ENCODE measurements at places on chromosomes 7 and 10.

DNA sequence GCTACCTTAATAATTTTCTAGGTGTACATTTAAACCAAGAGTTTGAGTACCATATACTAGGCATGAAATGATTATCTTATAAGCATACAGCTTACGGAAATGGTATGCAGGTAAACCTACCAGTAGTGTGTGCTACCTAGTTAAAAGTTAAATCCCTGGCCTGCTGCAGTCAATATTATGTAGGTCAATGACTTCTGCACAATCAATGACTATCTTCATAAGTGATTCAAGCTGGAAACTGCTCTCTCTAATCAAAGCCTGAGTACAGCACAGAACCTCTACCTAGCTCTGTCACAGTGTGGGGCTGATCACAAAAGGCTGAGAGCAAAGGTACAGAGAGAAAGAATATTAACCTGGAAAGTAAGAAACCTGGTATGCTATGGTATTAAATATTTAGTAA is 733.7 kb downstream of the PCDH15 start:
- no peaks in the 10 kb centered on the region for H3K27me3 ChIP-seq
- H3K36me3 ChIP-seq: no peaks in the 10 kb centered on the region
- H3K4me3 ChIP-seq: no peak overlapping the region
- DNase-seq: no peak

DNA sequence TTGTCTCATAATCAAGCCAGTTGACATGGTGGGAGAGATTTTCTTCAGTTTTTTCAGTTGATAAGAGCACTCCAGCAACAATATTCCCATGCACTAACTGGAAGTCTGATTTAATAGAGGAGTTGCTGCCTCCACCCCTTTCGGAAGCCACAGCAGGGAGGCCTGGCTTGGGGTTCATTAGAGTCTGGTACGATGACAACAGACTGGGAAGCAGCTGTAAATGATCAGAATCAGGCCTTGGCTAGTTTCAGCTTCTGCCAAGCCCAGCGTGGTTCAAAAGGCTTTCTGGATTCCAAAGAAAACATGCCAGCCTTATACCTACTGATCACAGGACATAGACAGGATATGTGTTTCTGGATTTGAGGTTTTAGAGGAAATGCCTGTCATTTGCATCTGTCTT is 274.0 kb downstream of the CSTF2T start:
- no peaks in the 10 kb centered on the region for H3K27me3 ChIP-seq
- no peak overlapping the region for H3K4me3 ChIP-seq
- H3K27ac ChIP-seq: peak overlapping the region; percentile 30
- no peak for DNase-seq
- no peaks in the 10 kb centered on the region for H3K36me3 ChIP-seq

DNA sequence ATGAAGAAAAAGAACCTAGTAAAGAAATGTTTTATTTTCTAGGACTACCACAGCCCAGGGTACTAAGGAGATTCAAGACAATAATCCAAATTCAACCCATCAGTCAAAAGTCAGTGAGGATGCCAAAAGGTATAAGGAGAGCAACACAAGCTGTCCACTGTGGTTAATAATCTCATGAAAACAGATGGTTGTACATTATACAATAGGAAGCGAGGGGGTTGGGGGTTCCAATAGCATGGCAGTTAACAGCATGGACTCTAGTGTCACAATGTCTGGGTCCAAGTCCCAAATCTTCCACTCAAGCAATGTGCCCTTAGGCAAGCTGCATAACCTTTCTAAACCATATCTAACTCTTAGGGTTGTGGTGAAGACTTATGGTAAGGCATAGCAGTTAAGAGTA is 35.1 kb downstream of the BRAF start:
- H3K4me1 ChIP-seq: peaks cover 8% of the 10 kb centered on the region
- no peaks in the 10 kb centered on the region for H3K36me3 ChIP-seq
- H3K27ac ChIP-seq: no peak overlapping the region
- H3K4me3 ChIP-seq: no peak overlapping the region
- no peak for DNase-seq

DNA sequence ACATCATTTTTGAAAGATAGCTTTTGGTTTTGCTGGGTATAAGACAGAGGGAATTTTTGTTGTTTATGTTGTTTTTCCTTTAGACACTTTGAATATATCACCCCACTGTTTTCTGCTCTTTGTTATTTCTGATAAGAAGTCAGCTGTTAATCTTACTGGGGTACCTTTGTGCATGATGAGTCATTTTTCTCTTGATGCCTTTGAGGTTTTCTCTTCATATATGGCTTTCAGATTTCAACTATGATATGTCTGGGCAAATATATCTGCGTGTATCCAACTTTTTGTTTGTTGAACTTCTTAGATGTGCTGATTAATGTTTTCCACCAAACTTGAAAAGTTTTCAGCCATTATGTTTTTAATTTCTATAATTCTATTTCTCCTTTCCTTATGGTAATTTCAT is 208.6 kb upstream of the TMEM72 start:
- no peak for DNase-seq
- no peaks in the 10 kb centered on the region for H3K27me3 ChIP-seq
- H3K36me3 ChIP-seq: no peaks in the 10 kb centered on the region
- H3K4me3 ChIP-seq: no peak overlapping the region

- no peaks in the 10 kb centered on the region for H3K27me3 ChIP-seq
- no peak overlapping the region for H3K27ac ChIP-seq
Observed at GRCh38 chr7:11831156-11831735, 752 bp downstream of the THSD7A start.

GRCh38 chr7:117017702-117018266 is 64.5 kb downstream of the ST7 start:
- H3K36me3 ChIP-seq: no peaks in the 10 kb centered on the region
- H3K4me3 ChIP-seq: no peak overlapping the region
- no peaks in the 10 kb centered on the region for H3K4me1 ChIP-seq
- peak overlapping the region; percentile 13 for H3K27ac ChIP-seq
- no peak for DNase-seq

- H3K36me3 ChIP-seq: no peaks in the 10 kb centered on the region
- no peak for DNase-seq
- peaks cover 15% of the 10 kb centered on the region for H3K4me1 ChIP-seq
- H3K27ac ChIP-seq: no peak overlapping the region
Observed at GRCh38 chr7:144787127-144787526, 48.7 kb downstream of the TPK1 start.

DNA sequence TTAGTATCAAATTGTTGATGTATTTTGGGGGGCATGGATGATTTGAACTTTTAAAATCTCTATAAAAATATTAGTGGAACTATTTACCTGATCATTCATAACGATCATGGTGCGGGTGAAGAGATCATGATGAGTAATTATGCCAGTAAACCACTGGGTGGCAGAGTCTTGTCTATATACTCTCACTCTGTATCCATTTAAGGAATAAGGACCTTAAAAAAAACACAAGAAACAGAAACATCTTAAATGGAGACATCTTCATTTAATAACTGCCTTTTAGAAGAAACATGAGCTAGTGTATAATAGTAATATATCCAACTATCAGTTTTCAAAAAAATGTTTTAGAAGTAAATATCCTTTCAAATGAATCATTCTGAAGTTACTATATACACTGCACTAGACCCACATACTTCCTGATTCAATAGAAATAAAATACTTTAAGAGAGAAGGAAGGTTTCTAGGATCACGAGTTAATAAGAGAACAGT is 84.0 kb downstream of the NRBF2 start:
- H3K4me1 ChIP-seq: no peaks in the 10 kb centered on the region
- no peak overlapping the region for H3K4me3 ChIP-seq
- H3K36me3 ChIP-seq: peaks cover 4% of the 10 kb centered on the region
- no peak for DNase-seq

GRCh38 chr7:1611708-1612241 is 41.9 kb upstream of the PSMG3 start:
- H3K4me3 ChIP-seq: no peak overlapping the region
- DNase-seq: no peak
- H3K27ac ChIP-seq: no peak overlapping the region
- no peaks in the 10 kb centered on the region for H3K27me3 ChIP-seq
- no peaks in the 10 kb centered on the region for H3K36me3 ChIP-seq

- no peaks in the 10 kb centered on the region for H3K4me1 ChIP-seq
- no peaks in the 10 kb centered on the region for H3K27me3 ChIP-seq
- H3K36me3 ChIP-seq: no peaks in the 10 kb centered on the region
- no peak overlapping the region for H3K27ac ChIP-seq
- no peak overlapping the region for H3K4me3 ChIP-seq
- no peak for DNase-seq
Observed at GRCh38 chr10:129511758-129512157, 44.7 kb downstream of the MGMT start.

- H3K27ac ChIP-seq: no peak overlapping the region
- H3K4me1 ChIP-seq: no peaks in the 10 kb centered on the region
- no peaks in the 10 kb centered on the region for H3K27me3 ChIP-seq
- no peak for DNase-seq
- H3K36me3 ChIP-seq: no peaks in the 10 kb centered on the region
- H3K4me3 ChIP-seq: no peak overlapping the region
Observed at GRCh38 chr10:131022369-131022768, 289.2 kb downstream of the TCERG1L start.

- H3K27ac ChIP-seq: no peak overlapping the region
- no peaks in the 10 kb centered on the region for H3K27me3 ChIP-seq
- DNase-seq: no peak
- H3K4me3 ChIP-seq: peak overlapping the region; percentile 21
- no peaks in the 10 kb centered on the region for H3K4me1 ChIP-seq
Observed at GRCh38 chr10:72612203-72612826, 13.6 kb downstream of the MICU1 start.

GRCh38 chr7:150784120-150784736 is 15.9 kb downstream of the TMEM176B start:
- no peak for DNase-seq
- no peaks in the 10 kb centered on the region for H3K4me1 ChIP-seq
- H3K4me3 ChIP-seq: no peak overlapping the region
- no peaks in the 10 kb centered on the region for H3K36me3 ChIP-seq
- H3K27ac ChIP-seq: no peak overlapping the region
- H3K27me3 ChIP-seq: no peaks in the 10 kb centered on the region

GRCh38 chr10:24496906-24497305 is 226.8 kb downstream of the ARHGAP21 start:
- no peaks in the 10 kb centered on the region for H3K4me1 ChIP-seq
- no peak for DNase-seq
- H3K27ac ChIP-seq: no peak overlapping the region

- no peaks in the 10 kb centered on the region for H3K4me1 ChIP-seq
- no peaks in the 10 kb centered on the region for H3K36me3 ChIP-seq
- peak overlapping the region; percentile 15 for H3K27ac ChIP-seq
- DNase-seq: no peak
Observed at GRCh38 chr10:27680691-27681605, 64.7 kb downstream of the MKX start.

- no peaks in the 10 kb centered on the region for H3K4me1 ChIP-seq
- no peak for DNase-seq
- no peak overlapping the region for H3K27ac ChIP-seq
- H3K36me3 ChIP-seq: peaks cover 12% of the 10 kb centered on the region
- H3K4me3 ChIP-seq: no peak overlapping the region
- no peaks in the 10 kb centered on the region for H3K27me3 ChIP-seq
Observed at GRCh38 chr7:30559611-30560010, 35.1 kb upstream of the GARS1 start.

DNA sequence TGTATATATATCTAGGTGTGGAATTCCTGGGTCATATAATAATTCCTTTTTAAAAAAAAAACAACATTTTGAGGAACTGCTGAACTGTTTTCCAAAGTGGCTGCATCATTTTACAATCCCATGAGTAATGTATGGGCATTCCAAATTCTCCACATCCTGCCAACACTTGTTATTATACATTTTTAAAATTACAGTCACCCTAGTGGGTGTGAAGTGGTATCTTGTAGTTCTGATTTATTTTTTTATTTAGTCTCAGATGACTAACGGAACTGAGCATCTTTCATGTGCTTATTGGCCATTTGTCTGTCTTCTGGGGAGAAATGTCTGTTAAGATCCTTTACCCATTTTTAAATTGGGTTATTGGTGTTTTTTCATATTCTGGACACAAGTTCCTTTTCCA is 12.0 kb upstream of the KLHL7 start:
- H3K36me3 ChIP-seq: no peaks in the 10 kb centered on the region
- H3K27me3 ChIP-seq: no peaks in the 10 kb centered on the region
- H3K27ac ChIP-seq: no peak overlapping the region
- no peak for DNase-seq
- no peak overlapping the region for H3K4me3 ChIP-seq

DNA sequence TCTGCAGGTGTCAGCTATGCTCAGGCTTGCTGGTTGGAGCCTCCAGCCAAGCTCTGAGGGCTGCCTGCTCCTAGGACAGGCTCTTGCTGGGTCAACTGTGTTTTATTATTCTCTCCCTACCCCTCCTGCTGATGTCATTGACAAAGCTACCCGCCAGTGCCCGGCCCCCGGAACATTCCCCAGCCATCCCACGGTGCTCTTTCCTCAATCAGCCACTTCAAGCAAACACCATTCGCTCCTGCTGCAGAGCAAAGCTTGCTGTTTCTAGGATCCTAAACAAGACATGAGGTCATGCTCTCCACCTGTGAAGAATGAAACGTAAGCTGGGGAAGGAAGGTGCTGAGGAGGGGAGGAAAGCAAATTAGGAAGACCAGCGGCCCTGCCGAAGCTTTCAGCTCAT is 2.1 kb upstream of the C10orf71 start:
- H3K4me1 ChIP-seq: no peaks in the 10 kb centered on the region
- no peak overlapping the region for H3K27ac ChIP-seq
- H3K36me3 ChIP-seq: no peaks in the 10 kb centered on the region
- no peak for DNase-seq

DNA sequence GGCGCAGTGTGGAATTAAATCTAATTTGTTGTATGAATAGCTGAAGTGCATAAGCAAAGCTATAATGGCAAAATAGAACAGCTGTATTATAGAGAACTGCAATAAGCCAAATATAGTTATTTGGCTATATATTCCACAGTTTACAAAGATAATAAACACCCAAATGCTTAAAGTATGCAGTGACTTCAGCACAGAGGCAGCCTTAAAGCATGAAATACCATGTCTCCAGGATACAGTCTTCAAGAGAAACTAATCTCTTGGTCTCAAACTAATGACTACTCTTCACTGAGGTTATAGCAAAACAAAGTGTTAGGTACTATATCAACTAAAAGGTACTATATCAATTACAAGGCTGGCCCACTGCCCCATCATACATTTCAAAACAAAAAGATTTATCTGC is 48.0 kb downstream of the NT5C2 start:
- H3K4me3 ChIP-seq: peak overlapping the region; percentile 16
- no peak for DNase-seq
- peaks cover 23% of the 10 kb centered on the region for H3K4me1 ChIP-seq
- H3K27me3 ChIP-seq: no peaks in the 10 kb centered on the region

- no peak overlapping the region for H3K4me3 ChIP-seq
- no peak for DNase-seq
- H3K4me1 ChIP-seq: no peaks in the 10 kb centered on the region
- no peak overlapping the region for H3K27ac ChIP-seq
- H3K36me3 ChIP-seq: no peaks in the 10 kb centered on the region
- no peaks in the 10 kb centered on the region for H3K27me3 ChIP-seq
Observed at GRCh38 chr10:34957531-34957930, 132.6 kb downstream of the CUL2 start.

All from ascending aorta (tissue), 2 donors.